ENCODE measurements at places on chromosomes 6 and 20.

DNA sequence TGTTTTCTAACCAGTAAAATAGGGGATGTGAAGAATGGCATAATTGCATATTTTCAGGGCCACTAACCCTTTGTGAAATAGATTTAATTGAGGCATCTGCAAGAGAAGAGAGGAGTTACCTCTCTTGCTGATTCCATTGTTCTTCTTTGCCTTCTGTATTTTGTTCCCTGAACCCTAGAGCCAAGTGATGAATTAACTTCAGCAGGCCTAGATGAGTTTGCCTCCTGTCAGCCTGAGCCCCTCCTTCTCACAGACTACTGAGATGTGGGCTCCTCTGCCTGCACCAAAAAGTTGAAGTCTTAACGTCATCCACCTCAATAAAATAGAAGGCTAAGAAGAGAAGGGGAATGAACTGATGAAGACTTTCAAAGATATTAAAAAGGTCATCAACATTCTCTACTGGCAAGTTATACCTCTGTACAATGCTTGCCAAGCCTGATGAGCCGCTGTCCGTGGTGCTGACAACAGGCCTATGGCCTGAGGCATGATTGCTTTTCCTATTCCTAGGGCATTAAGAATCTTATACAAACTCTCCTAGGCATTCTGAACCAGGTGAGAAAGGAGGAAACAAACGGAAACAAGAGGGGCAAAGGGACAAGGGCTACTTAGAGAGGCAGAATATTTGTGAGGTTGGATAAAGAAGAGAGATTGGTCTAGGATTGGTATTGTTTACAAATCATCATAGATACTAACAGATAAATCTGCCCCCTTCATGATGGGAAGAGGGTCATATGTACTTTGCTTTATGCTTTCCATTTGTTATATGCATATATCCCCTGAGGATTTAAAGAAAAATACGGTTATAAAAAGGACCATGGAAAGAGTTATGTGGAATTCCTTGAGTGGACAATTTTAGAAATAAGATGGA lies 46.8 kb downstream of the CD24 start:
- no peak for DNase-seq

- DNase-seq = no peak
These were observed 332.3 kb downstream of the BCKDHB start for GRCh38 chr6:80438772-80439171.

DNA sequence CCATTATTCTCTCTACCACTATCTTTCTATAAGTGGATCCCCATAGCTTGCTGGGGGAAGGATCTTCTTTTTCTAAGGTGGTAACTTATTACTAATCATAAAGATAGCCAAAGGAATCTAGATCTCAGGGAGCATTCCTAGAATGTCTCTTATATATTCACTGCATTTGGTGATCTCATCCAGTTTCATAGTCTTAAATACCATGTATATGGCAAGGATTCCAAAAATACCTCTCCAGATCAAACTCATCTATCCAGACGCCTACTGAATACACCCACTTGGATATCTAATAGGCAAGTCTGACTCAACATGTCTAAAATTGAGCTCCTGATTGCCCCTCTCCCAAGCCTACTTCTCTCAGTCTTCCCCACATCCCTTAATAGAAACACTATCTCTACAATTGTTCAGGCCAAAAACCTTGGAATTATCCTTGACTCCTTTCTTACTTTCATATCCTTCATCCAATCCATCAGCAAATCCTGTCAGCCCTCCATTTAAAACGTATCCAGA lies 264.4 kb downstream of the HACE1 start:
- no peak for DNase-seq

DNA sequence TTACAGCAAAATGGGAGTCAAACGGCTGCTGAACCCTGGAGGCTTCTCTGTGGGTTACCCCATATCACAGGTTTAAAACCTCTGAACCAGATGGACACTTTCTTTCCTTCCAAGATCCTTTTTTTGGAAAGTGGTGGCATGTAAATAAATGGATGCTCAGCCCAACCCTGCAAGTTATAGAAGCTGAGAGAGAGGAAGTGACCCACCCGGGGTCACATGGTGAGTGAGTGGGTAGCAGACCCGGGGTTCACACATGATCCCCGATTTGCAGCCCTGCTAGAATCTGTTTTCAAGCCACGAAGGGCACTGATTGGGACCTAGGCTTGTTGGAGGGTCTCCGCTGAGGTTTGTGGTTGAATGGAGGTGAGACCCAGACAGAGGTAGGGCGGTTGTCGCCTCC lies 32.0 kb downstream of the SIRPA start:
- no peak for DNase-seq

DNA sequence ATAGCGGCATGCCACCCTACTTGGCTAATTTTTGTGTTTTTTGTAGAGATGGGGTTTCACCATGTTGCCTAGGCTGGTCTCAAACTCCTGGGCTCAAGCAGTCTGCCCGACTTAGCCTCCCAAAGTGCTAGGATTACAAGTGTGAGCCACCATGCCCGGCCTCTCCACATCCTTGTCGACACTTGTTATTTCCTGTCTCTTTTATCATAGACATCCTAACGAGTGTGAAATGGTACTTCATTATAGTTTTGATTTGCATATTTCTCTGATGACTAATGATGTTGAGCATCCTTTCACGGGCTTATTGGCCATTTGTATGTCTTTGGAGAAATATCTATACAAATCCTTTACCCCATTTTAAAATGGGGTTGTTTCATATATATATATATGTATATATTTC lies 39.0 kb upstream of the ASXL1 start:
- DNase-seq = no peak

GRCh38 chr6:39217177-39217864 lies 12.0 kb downstream of the KCNK5 start:
- no peak for DNase-seq

DNA sequence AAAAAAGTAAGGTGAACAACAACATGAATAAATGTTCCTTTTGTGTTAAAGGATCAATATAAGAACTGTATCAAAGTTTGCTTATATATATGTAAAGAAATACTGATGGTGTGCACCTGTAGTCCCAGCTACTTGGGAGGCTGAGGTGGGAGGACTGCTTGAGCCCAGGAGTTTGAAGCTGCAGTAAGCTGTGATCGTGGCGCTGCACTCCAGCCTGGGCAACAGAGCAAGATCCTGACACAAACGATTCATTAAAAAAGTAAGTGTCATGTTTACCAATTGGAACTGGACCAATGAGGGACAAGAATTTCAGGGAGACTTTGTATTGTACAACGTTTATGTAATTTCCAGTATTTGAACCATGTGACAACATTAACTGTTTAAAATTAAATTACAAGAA lies 5.0 kb upstream of the PHF20 start:
- no peak for DNase-seq

DNA sequence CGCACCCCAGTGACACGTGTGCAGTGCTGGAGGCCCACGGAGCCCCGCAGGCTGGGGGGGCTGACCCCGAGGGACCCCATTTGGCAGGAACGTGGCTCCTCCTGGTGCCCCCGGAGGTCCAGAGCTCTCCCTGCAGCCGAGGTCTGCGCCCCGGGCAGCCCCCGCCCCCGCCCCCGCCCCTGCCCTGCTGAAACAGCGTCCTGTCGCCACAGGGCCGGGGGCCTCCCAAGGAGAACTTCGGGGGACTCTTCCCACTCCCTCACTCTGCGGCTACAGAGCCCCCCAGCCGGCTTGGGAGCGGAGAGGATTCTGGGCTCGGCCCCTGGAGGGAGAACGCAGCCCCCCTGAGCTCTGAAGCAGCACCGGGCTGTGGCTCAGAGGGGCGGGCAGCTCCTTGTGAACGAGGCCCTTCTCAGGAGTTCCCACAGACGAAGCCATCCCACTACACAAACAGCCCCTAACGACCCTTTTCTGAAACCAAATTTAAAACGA lies 115.2 kb downstream of the DLL1 start:
- DNase-seq = no peak

GRCh38 chr20:43186312-43186711 lies 3.4 kb downstream of the PTPRT start:
- DNase-seq = no peak

DNA sequence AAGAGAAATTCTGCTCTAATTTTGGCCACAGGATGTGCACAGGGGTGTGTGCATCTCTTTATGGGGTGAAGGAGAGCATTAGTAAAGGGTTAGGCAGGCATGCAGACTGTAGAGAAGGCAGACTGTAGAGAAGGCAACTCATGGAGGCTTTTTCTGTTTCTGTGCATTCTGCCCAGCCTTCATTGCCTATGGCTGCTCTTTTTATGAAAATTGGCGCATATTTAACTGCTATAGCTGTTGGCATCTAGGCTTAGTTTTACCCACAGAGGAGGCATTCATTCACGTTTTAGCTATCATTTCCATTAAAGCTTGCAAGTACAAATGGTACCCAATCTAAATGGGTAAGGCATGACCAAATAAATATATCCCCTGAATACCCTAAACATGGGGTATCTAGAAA lies 286.8 kb upstream of the ID4 start:
- DNase-seq = no peak

GRCh38 chr6:77535172-77535571 lies 71.9 kb upstream of the HTR1B start:
- no peak for DNase-seq

DNA sequence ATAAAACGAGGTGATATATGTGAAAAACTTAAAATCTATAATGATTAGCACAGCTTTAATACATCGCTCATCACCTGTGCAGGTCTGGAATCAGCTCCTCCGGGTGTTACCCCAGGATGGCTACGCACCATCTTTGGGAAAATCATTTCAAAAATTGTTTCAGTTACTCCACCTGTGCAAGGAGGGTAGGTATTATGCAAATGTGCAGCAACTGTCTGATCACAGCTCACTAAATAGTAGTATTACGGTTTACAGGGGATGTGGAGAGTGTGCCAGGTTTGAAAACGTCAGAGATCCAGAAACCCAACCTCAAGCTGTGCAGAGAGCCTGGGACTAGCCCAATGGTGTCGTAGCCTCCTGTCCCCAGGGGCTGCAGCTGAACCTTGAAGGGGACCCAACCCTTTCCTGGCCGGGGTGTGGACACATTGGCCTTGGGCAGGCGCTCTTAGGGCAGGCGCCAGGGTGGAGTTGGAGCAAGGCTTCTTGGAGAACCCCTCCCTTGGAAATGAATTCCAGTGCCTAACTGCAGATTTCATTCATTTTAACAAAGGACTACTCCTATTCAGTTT lies 24.2 kb upstream of the SGK1 start:
- no peak for DNase-seq

- DNase-seq = no peak
These were observed 72.3 kb upstream of the CCN2 start for GRCh38 chr6:132023490-132023889.

DNA sequence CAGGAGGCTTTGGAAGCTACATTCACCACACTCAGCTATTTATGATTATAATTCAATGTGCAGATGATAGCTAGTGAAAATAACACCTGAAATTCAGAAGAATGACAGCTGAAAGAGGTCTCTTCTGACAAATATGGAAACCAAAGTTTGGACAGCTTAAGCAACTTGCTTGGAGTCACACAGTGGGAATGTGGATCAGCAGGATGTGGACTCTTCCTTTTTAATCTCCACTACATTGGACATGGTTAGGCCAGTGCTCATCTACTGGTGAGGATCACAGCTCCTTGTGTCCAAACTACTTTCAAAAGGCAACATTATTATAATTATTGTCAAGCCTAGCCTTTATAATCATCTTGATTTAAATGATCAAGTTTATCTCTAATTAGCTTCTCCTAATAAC lies 10.4 kb downstream of the TRAPPC3L start:
- DNase-seq = no peak

DNA sequence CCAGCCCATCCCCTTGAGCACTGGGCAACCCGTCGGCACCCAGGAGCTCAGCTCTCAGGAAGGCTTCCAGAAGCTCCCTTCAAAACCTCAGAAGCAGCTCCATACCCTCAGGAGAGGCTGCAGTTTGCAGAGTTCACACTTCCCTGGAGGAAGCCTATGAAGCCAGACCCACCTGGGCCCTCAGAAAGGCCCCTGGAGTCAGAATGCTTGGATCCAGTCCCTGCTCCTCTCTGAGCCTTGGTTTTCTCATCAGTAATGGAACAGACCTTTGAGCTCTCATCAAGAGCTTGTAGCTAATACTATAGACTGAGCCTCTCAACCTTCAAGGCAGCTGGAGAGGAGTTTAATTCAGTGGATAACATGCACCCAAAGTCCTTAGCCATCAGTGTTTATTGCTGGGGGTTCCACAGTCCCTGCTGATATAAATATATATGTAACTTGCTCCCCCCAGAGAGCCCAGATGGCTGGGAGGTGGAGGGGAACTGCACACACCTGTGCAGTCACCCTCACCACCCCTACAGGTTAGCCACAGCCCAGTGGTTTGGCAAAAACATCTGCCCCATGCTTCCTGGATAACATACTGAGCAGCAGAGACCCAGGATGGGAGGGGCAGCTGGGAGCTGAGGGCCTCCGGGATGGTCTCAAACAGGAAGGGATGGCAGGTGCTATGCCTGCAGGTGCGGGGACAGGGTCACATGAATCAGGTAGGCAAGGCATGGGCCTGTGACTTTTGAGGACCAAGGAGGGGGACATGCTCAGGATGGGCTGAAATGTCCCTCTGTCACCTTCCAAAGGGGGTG lies 120.1 kb downstream of the SNX5 start:
- no peak for DNase-seq

- DNase-seq = no peak
These were observed 260.0 kb upstream of the SUPT3H start for GRCh38 chr6:45637611-45638257.

DNA sequence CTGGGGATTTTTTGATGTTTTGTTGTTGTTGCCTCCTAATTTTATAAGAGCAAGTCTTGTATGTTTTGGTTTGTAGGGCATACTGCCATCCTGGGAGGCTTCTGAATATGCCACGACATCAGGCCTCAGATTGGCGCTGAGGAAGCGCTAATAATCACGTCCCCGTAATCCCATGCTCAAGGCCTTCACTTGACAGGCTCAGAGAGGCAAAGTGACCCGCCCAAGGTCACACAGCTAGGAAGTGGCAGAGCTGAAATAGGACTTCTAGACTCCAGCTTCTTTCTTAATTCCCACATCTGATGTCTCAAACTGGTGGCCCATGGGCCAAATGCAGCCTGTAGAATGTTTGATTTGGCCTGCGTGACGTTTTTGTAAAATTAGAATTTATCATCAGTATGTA lies 73.5 kb upstream of the PTPN1 start:
- DNase-seq = no peak

DNA sequence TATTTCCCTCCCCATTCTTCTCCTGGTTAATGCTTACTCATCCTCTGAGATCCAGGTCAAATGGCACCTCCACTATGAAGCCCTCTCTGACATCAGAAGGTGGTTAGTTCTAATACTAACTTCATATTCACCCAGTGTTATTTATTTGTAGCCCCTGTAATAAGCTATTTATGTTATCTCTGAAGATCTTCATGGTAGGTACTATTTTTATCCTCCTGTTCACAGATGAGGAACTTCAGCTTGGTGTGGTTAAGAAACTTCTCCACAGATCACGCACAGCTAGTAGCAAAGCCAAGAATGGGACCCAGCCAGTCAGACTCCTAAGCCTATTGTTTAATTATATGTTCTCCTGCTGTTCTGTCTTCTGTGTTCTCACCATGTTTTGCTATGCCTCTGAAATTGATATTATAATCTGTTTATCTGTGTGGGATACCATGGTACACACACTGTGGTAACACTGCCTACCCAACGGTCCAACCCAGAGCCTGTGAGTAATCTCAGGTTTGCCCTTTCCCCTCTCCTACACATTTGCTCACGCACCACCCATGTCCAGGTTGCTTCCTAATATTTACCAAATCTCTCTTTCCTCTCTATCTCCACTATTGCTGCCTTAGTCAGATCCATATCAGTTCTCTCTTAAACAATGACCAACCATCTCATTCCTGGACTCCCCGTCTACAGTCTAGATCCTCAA lies 98.4 kb downstream of the IPCEF1 start:
- DNase-seq = no peak

All from activated gamma-delta T cell treated with Interleukin-2 at 50 U/mL for 16 hours (primary cell).